Liver (tissue), 10 donors: ENCODE measurements at places on chromosomes 2 and 18.

DNA sequence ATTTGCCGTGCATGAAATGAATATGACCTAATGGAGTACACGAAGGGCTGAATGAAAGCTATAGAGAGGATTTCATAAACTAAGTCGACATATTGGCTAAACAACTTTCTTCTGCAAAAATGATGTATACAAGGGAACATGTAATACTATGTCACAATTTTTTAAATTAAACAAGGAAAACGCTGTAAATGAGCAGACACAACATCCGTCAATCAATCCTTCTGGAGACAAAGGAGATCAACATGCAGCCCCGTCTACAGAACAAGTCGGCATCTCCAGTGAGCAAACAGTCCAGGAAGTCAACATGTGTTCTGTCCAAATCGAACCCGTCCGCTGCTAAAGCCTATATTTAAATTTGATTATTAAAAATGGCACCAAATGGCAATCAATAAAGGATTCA lies 180.8 kb downstream of the TCF4 start:
- no peak for DNase-seq

DNA sequence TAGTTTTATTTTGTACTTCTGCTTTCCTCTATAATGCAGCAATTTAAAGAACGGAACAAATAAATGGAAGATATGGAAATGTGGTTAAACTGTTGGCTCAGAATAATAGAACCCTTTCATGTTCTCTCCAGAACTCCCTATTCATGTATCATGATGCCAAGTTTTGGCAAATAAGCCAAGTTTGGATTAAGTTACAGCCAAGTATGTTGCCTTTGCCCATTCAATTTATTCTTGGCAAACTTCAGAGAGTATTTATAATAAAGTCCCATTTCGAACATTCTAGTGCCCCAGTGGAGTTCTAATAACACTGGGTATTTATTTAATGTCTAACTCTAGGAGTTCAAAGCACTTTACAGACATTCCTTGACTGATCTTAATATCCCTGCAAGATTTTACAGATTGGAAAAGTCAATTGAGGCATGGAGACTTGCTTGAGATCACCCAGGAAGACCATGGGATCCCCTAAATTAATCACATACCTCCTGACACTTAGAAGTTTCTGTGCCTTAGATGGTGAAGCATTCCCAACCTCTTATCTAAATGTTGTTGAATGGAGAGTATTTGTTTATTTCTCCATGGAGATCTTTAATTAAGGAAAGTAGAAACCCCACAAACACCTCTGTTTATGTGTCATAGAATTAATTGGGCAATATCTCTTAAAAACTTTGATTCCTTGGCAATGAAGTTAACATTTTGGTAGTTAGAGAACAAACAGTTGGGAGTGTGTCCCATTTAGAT lies 106.7 kb downstream of the ACKR3 start:
- DNase-seq = no peak

- DNase-seq = no peak
Measured at GRCh38 chr2:71742953-71743601, 289.7 kb downstream of the DYSF start.

- DNase-seq = peak; percentile 39
Measured at GRCh38 chr2:58428096-58429013, 187.2 kb upstream of the FANCL start.

- DNase-seq = no peak
Measured at GRCh38 chr2:157470321-157470720, 26.4 kb upstream of the CYTIP start.

DNA sequence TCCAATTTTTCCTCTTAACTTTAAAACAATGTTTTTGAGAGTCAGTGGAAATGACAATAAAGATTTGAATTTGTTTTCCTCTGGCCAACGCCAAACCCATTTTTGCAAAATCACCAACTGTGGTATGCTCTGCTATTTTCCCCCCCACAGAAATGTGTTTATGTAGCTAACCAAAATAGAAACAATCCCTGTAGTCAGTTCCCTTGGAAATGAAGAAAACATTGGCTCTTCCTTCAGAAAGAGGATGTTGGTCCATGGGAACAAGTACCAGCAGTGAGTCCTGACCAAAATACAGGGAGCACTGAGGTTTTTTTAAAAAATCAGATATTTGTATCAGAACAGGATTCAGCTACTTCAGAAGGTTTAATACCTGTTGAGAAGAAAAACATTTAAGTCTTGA lies 65.3 kb downstream of the SLC40A1 start:
- DNase-seq = no peak
